ENCODE measurements at places on chromosomes 16 and 17.

GRCh38 chr16:79638386-79638785, 37.8 kb upstream of the MAF start:
- no peak for DNase-seq

DNA sequence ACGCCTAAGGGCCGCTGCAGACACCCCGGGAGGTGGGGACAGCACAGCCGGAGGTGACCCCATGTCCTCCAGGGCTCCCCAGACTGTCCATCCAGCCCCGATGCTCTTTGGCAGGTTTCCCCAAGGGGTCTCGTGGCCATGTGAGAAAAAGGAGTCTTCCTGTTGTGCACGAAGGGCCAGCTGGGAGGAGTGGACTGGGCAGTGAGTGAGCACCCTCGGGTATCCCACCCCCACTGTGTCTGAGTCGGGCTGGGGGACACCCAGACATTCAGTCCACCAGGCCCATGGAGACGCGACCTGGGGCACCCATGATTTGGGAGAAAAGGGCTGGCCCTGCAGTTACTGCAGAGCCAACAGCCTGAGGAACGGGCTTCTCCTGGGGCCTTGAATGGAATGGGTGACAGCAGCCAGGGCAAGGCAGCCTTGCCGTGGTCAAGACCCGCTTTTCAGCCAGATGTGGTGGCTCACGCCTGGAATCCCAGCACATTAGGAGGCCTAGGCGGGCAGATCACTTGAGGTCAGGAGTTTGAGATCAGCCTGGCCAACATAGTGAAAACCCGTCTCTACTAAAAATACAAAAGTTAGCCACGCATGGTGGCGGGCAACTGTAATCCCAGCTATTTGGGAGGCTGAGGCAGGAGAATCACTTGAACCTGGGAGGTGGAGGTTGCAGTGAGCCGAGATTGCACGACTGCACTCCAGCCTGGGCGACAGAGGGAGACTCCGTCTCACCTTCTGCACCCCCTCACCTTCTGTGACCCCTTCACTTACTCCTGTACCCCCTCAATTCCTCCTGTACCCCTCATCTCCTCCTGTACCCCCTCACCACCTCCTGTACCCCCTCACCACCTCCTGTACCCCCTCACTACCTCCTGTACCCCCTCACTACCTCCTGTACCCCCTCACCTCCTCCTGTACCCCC, 24.1 kb upstream of the CAPN15 start:
- DNase-seq: no peak

DNA sequence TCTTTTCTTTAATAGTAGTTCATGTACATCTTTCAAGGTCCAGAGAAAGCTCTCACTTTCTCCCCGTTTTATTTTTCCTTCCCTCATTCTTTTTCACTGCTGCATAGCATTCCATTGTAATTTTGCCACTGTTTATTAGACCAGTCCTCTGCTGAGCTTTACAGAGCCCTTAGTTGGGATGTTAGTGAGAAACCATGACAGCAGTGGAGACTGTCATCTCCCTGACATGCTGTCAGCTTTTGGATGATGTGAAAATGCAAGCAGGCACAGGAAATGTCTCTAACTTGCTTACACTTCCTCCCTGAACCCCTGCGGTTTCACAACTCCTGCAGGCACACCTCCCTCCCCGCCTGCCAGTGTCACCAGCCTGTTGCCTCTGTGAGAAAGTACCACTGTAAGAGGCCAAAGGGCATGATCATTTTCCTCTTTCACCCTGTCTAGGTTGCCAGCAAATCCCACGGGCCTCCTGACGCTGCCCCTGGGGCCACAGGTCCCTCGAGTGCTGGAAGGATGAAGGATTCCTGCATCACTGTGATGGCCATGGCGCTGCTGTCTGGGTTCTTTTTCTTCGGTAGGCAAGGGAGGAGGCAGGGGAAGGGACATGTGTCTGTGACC, at the start of gene ITGAL:
ITGAL (plus strand) TSS at position 415 of the 615 bp plus-strand sequence; CDS start at position 511, 96 bp downstream.
- no peak for DNase-seq

- no peak for DNase-seq
Observed at GRCh38 chr17:6981426-6981825, 14.4 kb upstream of the ALOX12 start.

- DNase-seq: no peak
Observed at GRCh38 chr17:18008496-18009268, 30.3 kb downstream of the ATPAF2 start.

- DNase-seq: no peak
Observed at GRCh38 chr17:40862985-40863733, 3.9 kb downstream of the KRT12 start.

DNA sequence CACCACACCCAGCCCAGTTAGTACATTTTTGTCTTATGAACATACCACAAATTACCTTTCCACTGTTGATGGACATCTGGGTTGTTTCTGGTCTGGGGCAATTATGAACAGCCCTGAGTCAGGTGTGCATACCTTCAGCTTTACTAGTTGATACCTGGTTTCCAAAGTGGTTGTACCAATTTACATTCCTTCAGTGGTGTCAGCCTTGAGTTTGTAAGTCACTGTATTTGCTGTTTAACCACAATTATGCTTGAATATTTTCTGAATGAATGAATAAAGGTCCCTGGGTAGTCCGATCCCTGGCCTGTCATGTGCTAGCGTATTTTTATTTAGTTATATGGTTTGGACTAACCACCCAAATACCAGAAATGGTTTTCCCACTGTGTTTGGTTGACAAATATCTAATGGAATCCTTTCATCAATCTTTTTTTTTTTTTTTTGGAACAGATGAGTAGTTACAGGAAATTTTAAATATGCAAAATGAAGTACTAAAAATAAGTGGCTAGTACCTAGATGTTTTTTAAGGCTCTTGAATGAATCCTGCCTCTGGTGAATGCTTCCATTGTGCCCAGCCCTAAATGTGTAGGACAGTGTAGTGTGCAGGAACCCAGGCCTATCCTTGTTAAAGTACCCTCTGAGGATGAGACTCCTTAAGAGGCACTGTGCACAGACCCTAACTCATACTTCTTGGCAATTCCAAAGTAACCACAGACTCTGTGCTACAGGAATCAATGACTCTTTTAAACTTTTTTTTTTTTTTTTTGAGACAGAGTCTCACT, 3.7 kb downstream of the DUSP14 start:
- DNase-seq: no peak

GRCh38 chr17:7555320-7555948, 3.1 kb upstream of the TNFSF13 start:
- DNase-seq: no peak

DNA sequence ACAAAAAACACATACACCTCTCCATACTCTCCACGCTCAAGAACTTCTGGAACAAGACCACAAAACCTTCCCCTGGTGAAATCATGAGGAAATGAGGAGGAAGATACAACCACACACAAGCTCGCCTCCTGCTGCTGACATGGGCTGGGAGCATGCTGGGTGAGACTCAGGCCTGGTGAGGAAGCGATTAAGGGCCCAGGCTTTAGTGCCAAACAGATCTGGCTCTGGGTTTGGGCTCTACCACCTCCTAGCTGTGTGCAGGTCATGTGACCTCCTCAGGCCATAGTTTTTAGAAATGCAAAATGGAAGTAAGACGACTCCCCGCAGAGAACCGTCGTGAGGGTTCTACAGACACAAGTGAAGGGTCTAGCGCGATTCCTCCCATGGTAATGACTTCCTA, 41.3 kb downstream of the VAC14 start:
- no peak for DNase-seq

GRCh38 chr16:74601126-74601871, 5.6 kb downstream of the GLG1 start:
- DNase-seq: no peak

DNA sequence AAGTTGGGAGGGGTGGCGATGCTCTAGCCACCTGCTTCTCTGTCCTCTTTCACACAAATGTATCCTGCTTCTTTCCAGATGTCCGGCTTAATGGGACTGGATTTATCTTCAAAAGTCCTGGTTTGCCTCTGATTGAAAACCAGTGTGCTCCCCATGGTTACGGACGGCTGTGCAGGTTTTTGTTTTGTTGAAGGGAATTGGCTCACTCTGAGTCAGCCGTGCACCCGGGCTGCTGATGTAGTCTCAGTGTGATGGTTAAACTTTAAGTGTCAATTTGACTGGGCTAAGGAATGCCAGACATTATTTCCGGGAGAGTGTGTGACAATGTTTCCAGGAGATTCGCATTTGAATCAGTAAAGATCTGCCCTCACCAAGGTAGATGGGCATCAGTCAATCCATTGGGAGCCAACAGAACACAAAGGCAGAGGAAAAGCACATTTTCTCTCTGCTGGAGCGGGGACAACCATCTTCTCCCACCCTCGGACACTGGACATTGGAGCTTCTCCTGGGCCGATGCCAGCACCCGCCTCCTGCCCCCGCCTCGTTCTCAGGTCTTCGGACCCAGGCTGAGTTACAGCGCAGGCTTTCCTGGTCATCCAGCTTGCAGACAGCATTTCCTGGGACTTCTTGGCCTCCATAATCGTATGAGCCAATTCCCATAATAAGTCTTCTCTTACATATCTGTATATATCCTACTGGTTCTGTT, 126.9 kb upstream of the TNRC6C start:
- no peak for DNase-seq

GRCh38 chr16:50526796-50527195, 21.4 kb upstream of the NKD1 start:
- no peak for DNase-seq

DNA sequence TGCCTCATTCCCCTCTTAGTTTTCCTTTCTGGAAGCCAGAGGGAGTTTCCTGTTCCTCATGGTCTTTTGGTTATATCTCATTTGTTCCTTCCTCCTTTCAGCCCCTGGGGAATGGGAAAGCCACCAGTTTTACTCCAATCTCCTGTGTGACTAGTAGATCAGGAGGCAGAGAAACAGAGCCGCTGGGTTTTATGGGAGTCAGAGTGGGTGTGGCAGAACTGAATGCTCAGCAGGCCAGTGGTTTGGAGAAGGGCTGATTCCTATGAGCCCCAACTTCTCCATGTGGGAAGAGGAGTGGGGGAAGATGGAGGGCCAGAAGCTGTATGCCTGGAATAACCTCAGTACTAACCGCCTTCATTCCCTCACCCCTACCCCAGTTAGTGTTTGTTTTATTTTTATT, 4.1 kb downstream of the DNAH2 start:
- DNase-seq: no peak

DNA sequence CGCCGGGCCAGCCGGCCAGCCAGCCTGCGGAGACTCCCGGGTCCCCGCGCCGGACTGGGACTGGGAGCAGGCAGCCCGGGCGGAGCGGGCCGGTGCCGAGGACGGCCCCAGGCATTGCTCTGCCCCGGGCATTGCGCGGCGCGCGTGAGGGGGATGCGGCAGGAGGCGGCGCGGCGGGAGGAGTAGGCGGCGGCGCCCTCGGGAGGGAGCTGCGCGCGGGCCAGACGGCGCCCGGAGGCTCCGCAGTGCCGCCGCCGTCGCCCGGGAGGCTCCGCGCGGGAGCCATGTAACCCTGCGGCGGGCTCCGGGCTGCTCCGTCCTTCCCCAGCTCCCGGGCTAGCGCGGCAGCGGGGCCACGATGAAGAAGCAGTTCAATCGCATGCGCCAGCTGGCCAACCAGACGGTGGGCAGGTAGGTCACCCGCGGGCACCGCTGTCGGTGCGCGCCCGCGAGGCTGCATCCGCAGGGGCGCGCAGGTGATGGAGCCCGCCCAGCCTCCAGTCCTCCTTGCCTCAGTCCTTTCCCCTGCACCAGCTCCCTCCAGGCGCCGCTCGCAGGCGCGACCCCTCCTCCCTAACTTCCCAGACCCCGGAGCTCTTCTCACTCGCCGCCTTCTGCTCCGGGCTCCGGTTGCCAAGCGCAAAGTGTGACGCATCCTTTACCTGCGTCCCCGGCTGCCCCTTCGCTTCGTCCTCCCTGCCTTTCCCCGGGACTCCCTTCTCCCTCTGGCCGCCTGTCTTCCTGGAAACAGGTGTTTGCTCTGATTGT, at the start of gene ARHGAP44:
ARHGAP44 (plus strand) TSS at position 18 of the 768 bp plus-strand sequence; CDS start at position 359, 341 bp downstream.
- peak; percentile 9 for DNase-seq

DNA sequence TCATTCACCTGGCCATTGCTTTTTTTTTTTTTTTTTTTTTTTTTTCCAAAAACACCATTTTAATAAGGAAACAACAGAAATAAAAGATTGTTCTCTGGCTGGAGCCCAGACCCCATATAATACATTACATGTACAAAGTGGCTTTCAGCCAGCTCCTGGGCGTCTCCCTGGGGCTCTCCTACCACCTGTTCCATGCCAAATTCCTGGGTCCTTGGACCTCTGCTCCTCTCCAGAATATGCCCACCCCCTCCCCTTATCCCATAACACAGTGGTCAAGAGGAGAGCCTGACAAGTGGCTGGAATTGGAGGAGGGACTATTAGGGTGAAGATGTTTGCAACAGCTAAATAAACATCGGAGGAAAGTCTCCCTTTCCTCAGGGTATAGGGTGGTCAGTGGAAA, 3.6 kb upstream of the PHF12 start:
- DNase-seq: no peak

- DNase-seq: no peak
Observed at GRCh38 chr17:50537721-50538548, 5.4 kb downstream of the EPN3 start.

- DNase-seq: no peak
Observed at GRCh38 chr16:77919761-77920415, 102.5 kb upstream of the CLEC3A start.

GRCh38 chr17:56099649-56100048, 53.6 kb upstream of the ANKFN1 start:
- DNase-seq: no peak

DNA sequence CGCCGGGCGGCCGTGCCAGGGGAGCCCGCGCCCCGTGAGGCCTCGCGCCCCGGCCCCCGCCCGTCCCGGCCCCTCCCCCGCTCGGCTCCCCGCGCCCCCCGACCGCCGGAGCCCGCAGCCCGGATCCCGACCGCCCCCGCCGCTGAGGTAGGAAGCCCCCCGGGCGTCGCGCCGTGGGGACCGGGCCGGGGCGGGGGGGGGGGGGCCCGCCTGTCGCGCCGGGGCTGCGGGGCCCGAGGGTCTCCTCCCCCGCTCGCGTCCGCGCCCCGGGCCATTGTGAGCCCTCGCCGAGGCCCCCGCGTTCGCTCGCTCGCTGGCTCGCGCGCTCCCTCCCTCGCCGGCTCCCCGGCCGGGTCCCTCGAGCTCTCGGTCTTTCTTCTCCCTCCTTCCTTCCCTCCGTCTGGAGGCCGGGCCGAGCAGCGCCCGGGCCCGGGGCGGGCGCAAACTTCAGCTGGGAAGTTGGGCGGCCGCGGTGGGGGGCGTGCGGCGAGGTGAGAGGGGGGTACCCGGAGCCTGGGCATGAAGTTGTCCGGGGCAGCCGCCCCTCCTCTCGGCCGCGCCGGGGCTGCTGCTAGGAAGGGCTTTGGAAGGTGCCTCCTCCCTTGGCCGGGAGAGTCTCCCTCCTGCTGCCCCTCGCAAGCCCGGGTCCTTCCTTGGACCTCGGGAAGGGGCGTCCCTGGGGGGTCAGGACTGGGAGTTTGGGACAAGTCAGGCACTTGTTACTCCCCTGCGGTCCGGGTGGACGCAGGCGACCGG, 419 bp downstream of the GLIS2 start:
- peak; percentile 30 for DNase-seq

DNA sequence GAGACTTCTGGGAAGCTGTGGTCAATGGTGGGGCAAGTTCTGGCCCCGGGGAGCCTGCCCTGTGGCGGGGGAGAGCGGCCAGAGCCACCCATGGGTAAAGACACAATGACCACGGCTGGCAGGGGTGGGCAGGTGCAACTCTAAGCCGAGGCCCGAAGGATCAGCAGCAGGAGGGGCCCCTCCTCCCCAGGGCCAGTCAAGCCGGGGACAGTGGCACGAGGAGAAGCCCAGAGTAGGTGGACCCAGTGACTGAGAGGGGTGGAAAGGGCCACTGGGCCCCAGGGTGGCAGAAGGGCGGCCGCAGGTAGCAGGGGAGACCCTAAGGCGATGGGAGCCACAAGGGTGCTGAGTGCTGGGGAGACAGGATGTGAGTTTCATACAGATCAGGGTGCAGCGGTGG, 17.7 kb downstream of the TMEM204 start:
- DNase-seq: no peak

Data from C1 segment of cervical spinal cord (tissue), 14 donors.